KBM-7 (cell line): ENCODE measurements at places on chromosomes 5 and 9.

DNA sequence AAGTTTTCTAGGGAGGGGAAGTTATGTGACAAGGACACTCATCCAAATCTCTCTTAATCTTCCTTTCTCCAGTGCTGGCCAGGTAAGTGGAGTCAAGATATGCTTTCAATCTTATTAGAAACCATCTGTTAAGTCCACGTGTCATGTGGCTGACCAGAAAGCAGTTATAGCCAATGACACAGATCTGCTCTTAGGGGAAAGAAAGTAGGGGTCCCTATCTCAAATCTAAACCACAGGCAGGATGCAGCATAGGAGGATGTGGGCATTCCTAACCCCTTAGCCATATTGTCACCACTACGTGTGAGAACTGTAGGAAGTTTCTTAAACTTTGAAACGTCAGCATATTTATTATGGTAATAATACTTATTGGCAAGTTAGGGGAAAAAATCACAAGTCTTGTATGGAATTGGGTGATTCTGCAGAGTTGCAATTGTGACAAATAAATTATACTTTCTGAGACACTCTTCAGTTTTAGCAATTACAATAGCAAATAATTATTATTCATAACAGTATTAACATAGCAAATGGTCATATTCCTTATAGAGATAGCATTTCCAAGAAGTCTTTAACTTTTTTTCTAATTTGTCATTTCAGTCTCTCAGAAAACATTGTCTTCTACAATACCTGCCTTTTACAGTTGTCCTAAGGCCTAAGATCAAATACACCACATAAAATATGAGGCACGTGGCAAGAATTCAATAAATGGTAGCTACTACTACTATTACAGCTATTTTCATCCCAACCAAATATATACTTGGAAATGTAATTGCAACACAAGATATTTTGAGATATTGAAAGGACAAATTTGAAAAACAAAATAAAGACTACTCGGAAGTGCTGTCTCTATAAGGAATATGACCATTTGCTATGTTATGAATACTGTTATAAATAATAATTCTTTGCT lies 236.9 kb downstream of the PDE4D start:
- DNase-seq, result peak; percentile 69

GRCh38 chr9:6781476-6781875 lies 23.7 kb downstream of the KDM4C start:
- no peak for DNase-seq

DNA sequence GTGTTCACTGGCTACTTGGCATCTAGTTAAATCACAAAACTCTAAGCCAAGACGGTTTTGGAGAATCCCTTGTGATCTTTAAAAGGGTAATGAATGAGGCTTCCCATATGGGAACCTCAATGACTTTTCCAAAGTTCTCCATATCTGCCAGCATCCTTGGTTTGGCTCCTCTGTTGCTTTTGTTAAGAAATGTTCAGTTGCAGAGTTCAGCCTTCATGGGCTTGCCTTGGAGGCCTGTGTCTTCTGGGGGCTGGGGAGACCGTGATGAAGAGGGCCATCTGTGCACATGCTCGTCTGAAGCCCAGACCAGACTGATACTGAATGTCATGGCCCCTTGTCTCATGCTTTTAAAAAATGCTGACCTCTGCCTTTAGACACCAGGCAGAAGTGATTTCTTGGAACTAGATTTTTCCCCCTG lies 84.3 kb downstream of the RAI14 start:
- DNase-seq, result no peak

DNA sequence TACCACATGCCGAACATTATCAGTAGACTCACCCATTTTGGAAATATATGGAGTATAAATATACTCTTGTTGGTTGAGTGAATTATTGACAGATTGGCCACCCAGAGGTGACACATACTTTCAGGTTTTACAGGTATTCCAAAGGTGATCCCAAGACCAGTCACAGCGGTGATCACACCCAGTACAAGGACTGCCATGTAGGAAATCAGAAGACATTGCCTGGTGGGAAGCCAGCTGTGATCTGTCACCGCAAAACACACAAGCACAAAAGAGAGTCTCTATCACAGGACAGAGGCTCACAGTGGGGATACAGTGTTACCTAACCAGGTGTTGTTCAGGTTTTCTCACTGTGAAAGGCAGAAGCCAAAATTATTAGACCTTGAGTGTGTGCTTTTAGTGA lies 15.8 kb downstream of the BTF3 start:
- no peak for DNase-seq

DNA sequence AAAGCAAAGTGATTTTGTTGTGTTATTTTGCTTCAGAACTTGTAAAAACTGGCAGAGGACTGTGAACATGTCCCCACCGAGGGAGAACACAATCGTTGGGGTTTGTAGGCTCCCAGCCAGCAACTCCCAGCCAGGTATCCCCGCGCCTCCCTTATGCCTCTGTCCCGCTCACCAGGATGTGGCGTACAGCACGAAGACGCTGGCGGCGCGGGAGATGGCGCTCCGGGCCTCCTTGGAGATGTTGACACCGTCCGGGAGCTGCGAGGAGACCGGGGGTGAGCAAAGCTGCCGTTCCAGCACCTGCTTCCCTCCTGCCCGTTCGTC lies 630 bp downstream of the POLE3 start:
- no peak for DNase-seq

DNA sequence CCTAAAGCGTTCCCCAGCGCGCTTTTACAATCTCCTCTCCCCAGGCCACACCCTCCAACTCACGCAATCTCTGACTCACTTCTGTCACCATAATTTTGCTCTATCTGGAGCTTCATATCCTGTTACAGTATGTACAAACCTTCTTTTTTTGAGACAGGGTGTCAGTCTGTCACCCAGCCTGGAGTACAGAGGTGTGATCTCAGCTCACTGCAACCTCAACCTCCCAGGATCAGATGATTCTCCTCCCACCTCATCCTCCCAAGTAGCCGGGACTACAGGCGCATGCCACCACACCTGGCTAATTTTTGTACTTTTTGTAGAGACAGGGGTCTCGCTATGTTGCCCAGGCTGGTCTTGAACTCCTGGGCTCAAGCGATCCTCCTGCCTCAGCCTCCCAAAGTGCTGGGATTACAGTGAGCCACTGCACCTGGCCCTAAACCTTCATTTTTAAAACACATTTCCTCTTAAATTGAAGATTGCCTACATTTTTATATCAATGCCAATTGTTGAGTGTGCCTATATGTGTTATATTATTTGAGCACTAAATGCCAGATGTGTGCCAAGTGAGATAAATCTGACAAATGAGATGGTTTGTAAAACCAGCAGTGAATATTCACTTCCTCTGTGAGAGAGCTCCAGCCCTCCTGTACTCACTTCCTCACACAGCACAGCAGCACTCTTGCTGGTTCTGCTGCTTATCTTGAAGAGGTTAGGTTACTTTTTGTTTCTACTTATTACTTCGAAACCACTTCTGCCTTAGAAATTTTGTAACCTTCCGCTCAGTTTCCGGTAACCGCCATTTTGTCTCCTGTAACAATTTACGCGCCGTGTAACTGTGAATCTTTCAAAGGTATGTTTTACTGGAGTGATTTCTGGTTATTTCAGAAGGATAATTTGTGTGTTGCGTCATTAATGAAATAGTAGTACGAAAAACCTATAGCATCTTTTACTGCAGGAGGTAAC lies 57.9 kb downstream of the DOCK8 start:
- peak; percentile 94 for DNase-seq

- no peak for DNase-seq
Measured at GRCh38 chr5:157303667-157304327, 37.9 kb downstream of the CYFIP2 start.

- no peak for DNase-seq
Measured at GRCh38 chr9:89679016-89679415, 74.2 kb downstream of the GADD45G start.

- DNase-seq, result no peak
Measured at GRCh38 chr5:133327946-133328401, 276.2 kb downstream of the HSPA4 start.

DNA sequence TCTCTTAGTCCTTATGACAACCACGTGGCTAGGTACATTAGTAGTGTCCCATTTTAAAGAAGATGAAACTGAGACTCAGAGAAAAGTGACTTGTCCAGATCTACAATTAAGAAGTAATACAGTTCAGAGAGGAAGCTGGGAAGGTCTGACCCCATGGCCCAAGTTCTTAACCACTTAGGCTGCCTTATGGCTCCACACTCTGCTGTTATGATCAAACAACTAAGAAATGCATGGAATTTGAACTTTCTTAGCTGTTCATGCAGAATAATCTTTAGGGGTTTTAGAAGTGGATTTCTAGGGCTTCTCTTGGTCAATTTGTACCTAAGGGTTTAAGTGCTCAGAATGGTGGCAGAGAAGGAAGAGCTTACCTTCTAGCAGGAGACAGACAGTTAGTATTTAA lies 128.0 kb upstream of the MSX2 start:
- DNase-seq, result no peak

GRCh38 chr5:74261866-74262265 lies 378.7 kb downstream of the ENC1 start:
- DNase-seq, result no peak

DNA sequence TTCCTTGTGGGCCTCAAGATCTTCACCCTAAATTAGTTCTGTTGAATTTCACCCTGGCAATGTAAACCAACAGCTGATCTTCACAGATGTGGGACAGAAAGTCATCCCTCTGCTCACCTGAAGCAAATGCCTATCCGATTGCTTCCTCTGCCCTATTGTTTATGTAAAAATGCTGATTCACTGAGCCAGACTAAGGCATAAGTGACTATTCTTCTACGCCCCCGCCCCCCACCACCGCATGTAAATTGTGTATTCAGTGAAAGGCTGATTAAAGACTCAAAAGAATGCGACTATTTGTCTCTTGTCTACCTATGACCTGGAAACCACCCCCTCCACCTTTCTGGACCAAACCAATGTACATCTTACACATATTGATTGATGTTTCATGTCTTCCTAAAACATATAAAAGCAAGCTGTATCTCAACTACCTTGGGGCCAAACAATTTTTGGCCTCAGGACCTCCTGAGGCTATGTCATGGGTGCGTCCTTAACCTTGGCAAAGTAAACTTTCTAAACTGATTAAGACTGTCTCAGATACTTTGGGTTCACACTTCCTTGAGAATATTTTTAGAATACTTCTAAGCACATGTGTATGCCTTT lies 129.7 kb upstream of the BOD1 start:
- DNase-seq, result no peak

DNA sequence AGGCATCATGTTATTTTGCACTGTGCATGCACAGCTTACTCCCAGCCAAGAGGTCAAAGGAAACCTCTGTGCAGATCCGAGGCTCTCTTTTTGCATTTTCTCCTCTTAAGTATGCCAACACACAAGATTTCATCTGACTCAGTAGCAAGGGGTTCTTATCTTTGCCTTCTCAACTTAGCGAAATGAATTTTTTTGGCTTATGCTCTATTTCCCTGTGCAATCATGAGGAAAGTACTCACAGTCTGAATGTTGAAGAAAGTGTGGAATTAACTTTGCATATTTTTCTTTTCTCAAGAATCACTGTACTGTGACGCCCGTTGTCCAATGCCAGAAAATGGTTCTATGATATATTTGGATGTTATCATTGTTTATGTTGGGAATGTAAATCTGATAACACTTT lies 173.5 kb upstream of the FBXL7 start:
- DNase-seq, result no peak

DNA sequence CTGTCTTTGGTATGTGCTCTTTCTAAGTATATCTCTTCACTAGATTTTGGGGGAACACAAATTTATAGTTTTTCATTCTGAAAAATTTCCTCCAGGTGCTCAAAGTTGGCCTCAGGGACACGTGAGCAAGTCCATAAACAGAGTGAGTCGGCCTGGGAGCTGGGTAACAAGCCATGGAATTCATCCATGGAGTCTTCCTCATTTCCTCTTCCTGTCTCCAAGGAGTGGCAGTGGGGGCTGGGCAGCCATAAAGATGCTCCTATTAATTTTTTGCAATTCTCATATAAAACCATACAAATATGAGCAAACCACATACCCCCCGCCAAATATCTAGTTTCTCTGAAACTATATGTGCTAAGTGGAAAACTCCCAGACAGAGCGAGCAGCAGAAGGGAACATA lies 136.6 kb upstream of the OTULINL start:
- no peak for DNase-seq

- DNase-seq, result no peak
Measured at GRCh38 chr9:112784020-112784785, 33.6 kb downstream of the SNX30 start.

GRCh38 chr9:127446713-127447415 lies 4.3 kb downstream of the RPL12 start:
- DNase-seq, result no peak

DNA sequence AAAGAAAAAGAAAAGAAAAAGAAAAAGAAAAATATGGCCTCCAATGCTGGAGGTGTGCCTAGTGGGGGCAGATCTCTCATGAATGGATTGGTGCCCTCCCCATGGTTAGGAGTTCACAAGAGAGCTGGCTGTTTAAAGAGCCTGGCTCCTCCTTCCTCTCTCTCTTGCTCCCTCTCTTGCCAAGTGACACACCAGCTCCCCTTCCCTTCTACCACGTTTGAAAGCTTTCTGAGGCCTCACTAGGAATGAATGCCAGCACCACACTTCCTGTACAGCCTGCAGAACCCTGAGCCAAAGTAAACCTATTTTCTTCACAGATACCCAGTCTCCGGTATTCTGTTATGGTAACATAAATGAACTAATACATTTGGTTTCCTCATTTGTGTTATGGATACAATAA lies 14.4 kb upstream of the GALNT10 start:
- DNase-seq, result no peak

DNA sequence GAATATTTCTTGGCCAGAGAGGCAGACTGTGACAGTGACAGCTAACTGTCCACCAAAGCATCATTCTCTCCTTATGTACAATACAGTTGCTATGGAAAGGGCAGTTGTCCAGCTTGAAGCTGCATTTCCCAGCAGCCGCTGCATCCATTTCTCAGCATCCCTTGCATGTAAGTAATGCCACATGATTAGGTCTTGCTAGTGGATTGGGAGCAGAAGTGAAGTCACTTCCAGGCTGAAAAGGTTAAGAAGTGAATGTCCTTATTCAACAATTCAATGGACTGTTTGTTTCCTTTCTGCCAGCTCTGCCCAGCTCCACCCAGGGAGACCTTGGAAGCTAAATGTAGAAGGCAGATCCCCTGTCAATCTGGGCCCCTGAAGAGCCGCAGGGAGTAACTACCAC lies 26.1 kb upstream of the RETREG1 start:
- DNase-seq, result no peak

DNA sequence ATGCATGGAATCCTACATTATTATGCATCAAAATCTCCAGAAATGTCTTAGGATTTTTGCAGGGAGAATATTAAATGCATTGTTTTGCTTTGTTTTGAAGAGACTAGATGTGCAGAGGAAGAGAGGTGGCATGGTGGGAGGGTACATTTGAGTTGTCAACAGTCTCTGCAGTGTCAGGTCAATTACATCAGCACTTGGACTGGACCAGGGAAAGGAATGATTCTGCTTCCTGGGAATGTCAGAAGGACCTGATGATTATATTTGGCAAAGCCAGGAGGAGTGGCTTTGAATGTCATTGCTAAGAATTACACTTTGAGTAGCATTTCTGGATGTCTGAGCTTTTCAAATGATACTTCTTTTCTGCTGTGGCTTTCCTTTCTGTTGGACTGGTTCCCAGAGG lies 17.5 kb upstream of the TMEFF1 start:
- DNase-seq, result no peak

- DNase-seq, result no peak
Measured at GRCh38 chr5:154395407-154396106, 50.2 kb upstream of the SAP30L start.

- no peak for DNase-seq
Measured at GRCh38 chr5:66779528-66779927, 183.3 kb downstream of the MAST4 start.
